ENCODE measurements at places on chromosomes 7 and 10. TPM values are rescaled to one million over a fixed set of nuclear protein-coding genes. Genes with fewer than 3 reads are reported as not detected.

Gene HYAL4
- 0.05 TPM for total RNA-seq

Gene TLX1
- total RNA-seq: not detected

Gene CRHR2
- total RNA-seq: not detected

Gene OLAH
- not detected for total RNA-seq

Gene ITPRID1
- total RNA-seq: not detected

Gene SORCS1
- total RNA-seq: 6.6 TPM

Gene SFXN2
- 13.6 TPM for total RNA-seq

Gene TDRD1
- total RNA-seq: not detected

Gene AKR1C4
- not detected for total RNA-seq

Gene CALHM1
- total RNA-seq: not detected

Gene SDHAF3
- total RNA-seq: 8.1 TPM
